ENCODE measurements at places on chromosomes 2 and 18.

GRCh38 chr2:42328148-42328833, 32.7 kb downstream of the COX7A2L start:
- DNase-seq = peak; percentile 56

- DNase-seq = no peak
Observed at GRCh38 chr2:159229476-159230144, 56.9 kb downstream of the WDSUB1 start.

DNA sequence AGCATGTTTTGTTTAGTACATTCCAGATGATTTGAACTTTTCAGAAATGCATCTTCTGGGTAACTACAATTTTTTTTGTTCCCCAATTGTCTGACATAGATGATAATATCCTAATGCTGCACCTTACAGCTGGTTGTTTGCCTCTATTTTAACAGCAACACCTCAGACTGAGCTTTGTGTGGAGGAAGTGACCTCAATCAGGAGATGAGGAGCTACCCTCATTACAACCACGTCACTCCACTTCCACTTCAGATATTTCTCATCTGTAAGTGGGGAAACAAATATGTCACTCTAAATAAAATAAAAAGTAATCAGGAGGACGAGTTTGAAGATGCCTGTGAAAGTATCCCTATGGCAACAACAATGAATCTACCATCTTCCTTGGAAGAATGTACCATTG, 12.1 kb upstream of the SRSF7 start:
- no peak for DNase-seq

DNA sequence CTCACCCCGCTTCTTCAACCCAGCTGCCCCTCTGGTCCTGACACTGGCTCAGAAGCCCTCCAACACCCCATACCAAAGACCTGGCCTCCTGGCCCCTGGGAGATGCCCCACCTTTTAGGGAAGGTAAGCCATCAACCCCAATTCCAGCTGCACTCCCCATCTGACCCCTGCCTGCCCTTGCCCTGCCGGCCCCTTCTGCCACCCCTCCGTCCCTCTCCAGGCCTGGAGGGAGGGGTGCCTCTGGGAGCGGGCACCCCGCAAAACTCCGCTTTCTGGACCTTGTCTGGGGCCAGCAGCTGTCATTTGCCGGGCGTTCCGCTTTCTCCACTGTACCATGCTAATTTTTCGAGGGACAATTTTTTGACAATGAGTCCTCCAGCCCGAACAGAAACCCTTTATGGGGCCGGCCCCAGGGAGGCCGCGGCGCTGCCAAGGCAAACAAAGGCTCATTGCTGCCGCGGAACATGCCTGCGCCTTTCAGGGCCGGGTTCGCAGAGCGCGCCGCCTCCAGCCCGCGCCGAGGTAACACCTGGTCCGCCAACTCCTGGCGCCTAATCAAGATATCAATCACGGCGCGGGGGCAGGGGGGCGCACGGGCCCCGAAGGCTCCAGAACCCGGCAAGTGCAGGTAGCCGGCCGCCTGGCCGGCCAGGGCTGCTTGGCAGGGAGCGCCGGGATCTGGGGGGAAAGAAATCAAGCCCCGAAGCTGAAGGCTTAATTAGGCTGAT, 96.0 kb downstream of the INHBB start:
- DNase-seq = no peak
